Activated CD8-positive, alpha-beta memory T cell treated with anti-CD3 and anti-CD28 coated beads, Interleukin-2, amount 10 ng/mL, durations not matched to agents 7 days and 5 days (primary cell): ENCODE measurements at places on chromosomes 4 and X. TPM values are rescaled to one million over a fixed set of nuclear protein-coding genes. Genes with fewer than 3 reads are reported as not detected.

The FGD1 gene
- not detected for total RNA-seq

DNA sequence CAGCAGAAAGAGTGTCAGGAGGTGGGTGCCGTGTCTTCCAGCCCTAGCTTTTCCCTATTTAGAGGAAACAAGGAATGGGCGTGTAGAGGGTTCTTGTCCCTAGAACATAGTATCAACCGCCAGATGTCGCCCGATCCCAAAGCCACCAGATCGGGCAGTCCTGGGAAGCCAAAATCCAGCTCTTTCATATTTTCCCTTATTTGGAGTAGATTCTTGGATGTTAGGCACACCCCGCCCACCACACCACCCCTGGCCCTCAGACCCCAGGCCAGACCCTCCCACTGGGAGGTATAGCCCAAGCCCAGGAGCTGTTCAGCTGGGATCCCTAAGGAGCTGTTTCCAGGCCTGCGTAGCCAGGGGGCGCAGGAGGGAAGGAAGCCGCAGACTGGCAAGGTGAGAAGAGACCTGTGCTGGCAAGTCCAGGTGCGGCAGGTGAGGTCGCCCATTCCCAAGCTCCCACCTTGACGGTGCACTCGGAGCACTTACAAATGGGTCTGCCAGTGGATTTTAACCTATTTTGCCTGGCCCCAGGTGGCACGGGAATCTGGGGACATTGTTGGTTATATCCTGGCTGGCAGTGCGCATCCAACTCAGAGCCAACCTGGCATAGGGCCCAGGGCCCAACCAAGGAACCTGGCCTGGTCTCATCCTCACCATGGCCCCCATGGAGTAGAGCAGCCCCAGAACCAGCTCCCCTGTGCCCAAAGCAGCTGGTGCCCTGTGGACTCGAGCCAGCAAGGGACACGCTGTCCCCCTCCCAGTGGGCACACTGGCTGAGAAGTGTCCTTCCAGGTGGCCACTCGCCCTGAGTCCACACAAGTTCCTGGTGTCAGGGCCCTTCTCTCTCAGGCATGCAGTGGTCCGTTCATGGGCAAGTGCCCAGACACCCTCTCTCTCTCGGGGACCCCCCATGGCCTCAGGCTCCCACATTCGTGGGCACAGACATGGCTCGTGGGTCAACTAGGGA, 811 bp downstream of the FLNA start:
- H3K4me1 ChIP-seq = peaks cover 25% of the 10 kb centered on the region
- H3K27ac ChIP-seq = peak overlapping the region; percentile 77
- no peak for DNase-seq
- H3K4me3 ChIP-seq = peak overlapping the region; percentile 81

GRCh38 chrX:51860679-51861078, 32.7 kb upstream of the MAGED1 start:
- H3K36me3 ChIP-seq = peaks cover 38% of the 10 kb centered on the region
- H3K27ac ChIP-seq = no peak overlapping the region
- no peak overlapping the region for H3K4me3 ChIP-seq

GRCh38 chr4:123073650-123074049, 151.3 kb upstream of the NUDT6 start:
- no peak overlapping the region for H3K27ac ChIP-seq
- peaks cover 6% of the 10 kb centered on the region for H3K36me3 ChIP-seq
- no peak for DNase-seq
- no peaks in the 10 kb centered on the region for H3K4me1 ChIP-seq

DNA sequence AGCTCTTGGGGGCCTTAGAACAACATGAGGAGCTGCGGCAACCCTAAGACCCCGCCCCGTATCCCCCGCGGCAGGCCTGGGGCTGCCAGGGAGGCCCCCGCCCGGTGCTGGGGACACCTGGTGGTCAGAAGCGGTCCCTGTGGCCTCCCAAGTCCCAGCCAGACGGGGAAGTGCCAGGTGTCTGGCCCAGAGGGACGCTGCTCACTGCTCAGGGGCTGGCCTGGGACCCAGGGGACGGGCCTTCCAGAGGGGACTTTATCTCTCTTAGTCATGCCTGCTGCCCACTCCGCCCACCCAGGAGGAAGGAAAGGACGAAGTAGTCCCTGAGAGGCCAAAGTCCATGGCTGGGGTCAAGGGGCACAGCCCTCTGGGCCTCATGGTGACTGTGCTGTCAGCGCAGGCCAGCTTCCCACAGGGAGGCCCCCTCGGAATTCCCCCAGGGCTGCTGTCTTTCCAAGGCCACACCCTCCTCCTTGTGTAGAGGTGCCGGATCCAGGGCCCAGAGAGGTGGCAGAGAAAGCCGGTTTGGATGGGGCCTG, 31.0 kb upstream of the HTRA3 start:
- no peak overlapping the region for H3K27ac ChIP-seq
- no peaks in the 10 kb centered on the region for H3K36me3 ChIP-seq
- no peaks in the 10 kb centered on the region for H3K27me3 ChIP-seq
- no peak for DNase-seq
- peaks cover 1% of the 10 kb centered on the region for H3K4me1 ChIP-seq

DNA sequence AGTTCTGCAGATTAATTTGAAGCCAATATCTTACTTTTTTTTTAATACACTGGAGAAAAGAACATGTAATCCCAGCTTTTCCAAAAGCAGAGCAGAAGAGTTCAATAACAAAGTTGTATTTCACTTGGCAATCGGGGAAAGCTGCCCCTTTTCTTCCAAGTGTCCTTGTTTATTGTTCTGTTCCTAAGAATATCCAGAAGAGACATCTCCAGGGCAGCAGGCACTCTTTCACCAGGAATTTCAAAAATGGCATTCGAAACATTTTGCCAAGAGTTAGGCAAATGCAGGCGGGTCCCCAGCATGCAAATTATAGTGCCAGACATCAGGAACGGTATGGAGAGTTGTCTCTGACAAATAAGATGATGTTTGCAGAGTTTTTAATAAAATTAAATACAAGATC, 494.5 kb downstream of the BCOR start:
- no peak overlapping the region for H3K4me3 ChIP-seq
- H3K27ac ChIP-seq = no peak overlapping the region
- no peaks in the 10 kb centered on the region for H3K36me3 ChIP-seq
- H3K4me1 ChIP-seq = peaks cover 2% of the 10 kb centered on the region

- no peak for DNase-seq
- H3K27me3 ChIP-seq = peaks cover 2% of the 10 kb centered on the region
- peaks cover 19% of the 10 kb centered on the region for H3K36me3 ChIP-seq
- no peak overlapping the region for H3K4me3 ChIP-seq
Measured at GRCh38 chr4:101421386-101421785, 74.1 kb upstream of the PPP3CA start.

DNA sequence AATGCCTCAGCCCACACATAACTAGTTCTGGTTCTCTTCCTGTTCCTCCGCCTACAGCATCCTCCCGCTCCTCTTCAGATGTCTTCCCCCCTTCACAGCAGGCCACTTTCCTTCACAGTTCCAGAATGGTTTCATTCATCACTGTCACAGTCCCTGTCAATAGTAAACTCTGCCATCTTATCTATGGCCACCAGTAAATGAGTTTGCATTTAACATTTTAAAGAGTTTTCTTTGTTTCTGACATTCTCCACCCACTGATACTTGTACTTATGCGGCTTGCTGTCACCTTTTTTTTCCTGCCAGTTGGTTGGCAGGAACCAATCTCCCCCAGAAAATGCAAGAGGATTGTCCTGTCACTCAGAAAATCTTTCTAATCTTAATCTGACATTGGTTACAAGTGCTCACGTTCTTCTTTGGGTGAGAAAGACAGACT, 114.1 kb downstream of the GLUD2 start:
- DNase-seq = no peak
- no peaks in the 10 kb centered on the region for H3K36me3 ChIP-seq
- no peak overlapping the region for H3K27ac ChIP-seq
- no peak overlapping the region for H3K4me3 ChIP-seq
- peaks cover 2% of the 10 kb centered on the region for H3K27me3 ChIP-seq

GRCh38 chr4:88993246-88993645, 63.7 kb downstream of the FAM13A start:
- DNase-seq = no peak
- no peaks in the 10 kb centered on the region for H3K27me3 ChIP-seq
- H3K4me1 ChIP-seq = no peaks in the 10 kb centered on the region
- no peaks in the 10 kb centered on the region for H3K36me3 ChIP-seq

DNA sequence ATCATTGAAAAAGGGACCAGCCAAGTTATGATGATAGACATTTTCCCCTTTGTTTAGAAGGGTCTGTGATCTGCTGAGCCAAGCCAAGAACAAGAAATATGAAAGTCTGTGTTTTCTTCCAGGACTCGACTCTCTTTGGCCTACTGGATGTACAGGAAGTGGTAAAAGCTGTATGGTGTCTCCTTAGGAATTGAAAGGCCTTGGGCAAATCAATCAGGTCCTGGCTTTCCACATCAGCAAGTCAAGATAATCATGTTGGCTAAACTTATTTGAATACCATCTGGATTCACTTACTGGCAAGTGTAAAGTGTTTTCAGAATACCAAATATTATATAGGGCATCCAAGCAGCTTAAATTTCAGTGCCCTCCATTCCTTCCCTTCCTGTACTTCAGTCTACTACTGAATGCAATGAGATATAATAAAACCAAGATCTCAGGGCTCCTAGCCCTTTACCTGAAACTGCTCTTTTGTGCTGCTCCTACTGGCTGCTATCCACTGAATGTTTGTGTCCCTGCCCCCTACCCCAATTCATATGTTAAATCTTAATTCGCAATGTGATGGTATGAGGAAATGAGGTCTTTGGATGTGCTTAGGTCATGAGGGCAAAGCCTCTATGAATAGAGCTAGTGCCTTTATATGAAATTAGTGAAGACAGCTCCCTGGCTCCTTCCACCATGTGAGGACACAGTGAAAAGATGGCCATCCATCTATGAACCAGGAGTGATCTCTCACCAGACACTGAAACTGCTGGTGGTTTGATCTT, 578.0 kb downstream of the SPRY1 start:
- no peak overlapping the region for H3K4me3 ChIP-seq
- H3K36me3 ChIP-seq = no peaks in the 10 kb centered on the region
- no peaks in the 10 kb centered on the region for H3K27me3 ChIP-seq
- H3K4me1 ChIP-seq = no peaks in the 10 kb centered on the region
- no peak for DNase-seq
- no peak overlapping the region for H3K27ac ChIP-seq
